ENCODE measurements at places on chromosomes 12 and 14. TPM values are rescaled to one million over a fixed set of nuclear protein-coding genes. Genes with fewer than 3 reads are reported as not detected.

GRCh38 chr12:109743076-109743910, 29.7 kb downstream of the FAM222A start:
- H3K4me1 ChIP-seq = no peaks in the 10 kb centered on the region
- no peaks in the 10 kb centered on the region for H3K27me3 ChIP-seq
- no peak overlapping the region for H3K27ac ChIP-seq
- H3K4me3 ChIP-seq = no peak overlapping the region
- DNase-seq = peak; percentile 9
- no peaks in the 10 kb centered on the region for H3K36me3 ChIP-seq

DNA sequence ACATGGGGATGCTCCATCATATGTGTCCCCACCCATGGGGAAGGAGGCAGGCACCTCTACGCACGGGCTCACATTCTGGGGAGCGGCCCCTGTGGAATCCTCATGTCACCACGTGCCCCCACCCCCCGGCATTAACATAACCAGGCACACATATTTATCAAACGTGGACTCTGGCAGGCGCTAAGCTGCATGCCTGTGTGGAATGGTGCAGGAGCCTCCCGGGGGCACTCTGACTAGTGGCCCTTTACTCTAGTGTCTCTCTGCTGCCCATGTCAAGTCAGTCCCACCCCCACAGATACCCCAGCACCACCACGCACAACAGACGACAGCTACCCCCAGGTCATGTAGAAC, 66.1 kb downstream of the CCDC88C start:
- no peaks in the 10 kb centered on the region for H3K4me1 ChIP-seq
- no peaks in the 10 kb centered on the region for H3K36me3 ChIP-seq
- H3K4me3 ChIP-seq = no peak overlapping the region
- DNase-seq = no peak
- no peaks in the 10 kb centered on the region for H3K27me3 ChIP-seq

DNA sequence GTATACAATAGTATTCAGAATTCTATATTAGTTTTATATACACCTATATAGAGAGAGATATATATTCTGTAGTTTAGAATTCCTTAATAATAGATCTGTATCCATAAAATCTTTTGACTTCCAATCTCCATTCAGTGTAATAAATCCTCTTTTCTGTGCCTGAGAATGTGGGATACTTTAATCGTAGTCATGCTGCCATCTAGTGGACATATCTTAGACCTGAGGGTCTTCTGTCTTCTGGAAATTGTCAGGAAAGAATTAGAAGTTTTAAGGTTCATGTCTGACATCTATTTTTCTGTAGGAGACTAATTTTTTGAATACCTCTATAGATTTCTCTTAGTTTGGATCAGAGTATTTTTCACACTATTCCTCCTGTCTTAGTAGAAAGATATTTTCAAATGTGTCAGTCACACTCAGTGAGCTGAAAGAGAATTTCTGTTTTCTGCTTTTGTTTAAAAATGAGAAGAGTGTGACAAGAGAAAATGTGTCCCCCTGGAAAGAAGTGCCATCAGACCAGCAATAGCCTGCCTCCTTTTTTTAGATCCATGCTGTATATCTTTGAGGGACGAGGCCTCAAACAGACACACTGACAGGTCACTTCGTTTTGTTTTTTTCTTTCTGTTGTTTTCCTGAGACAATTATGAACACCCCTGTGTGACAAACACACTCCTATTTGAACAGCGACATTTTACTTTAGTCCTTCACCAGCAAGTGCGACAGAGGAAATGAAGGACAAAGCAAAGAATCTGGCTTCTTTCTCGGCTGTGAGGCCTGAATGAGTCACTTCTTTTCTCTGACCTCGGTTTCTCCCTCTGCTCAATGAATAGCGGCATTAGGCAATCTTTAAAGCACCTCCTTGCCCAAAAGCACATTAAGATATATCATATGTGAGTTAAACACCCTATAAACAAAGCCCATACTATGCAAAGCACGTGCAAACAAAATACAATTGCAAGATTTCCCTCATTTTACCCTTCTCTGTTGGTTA, 96.3 kb downstream of the GALC start:
- no peaks in the 10 kb centered on the region for H3K27me3 ChIP-seq
- H3K27ac ChIP-seq = no peak overlapping the region

GRCh38 chr12:40099423-40099853, 6.4 kb downstream of the SLC2A13 start:
- H3K27me3 ChIP-seq = no peaks in the 10 kb centered on the region
- H3K27ac ChIP-seq = no peak overlapping the region
- peaks cover 3% of the 10 kb centered on the region for H3K4me1 ChIP-seq
- H3K4me3 ChIP-seq = no peak overlapping the region

DNA sequence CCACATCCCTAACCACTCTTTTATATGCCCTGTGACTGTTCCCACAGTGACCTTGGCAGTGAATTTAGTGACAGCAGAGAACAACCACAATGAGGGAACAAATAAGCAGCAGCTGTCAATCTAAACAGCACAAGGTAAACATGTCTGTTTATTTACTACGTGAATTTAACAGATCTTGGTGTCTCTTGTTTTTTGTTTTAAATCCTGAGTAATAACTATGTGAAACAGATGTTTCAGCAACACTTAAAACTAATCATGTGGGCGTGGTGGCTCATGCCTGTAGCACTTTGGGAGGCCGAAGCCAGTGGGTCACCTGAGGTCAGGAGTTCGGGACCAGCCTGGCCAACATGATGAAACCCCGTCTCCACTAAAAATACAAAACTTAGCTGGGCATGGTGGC, 17.0 kb upstream of the CFAP54 start:
- H3K4me3 ChIP-seq = no peak overlapping the region
- no peak overlapping the region for H3K27ac ChIP-seq
- no peaks in the 10 kb centered on the region for H3K27me3 ChIP-seq
- no peaks in the 10 kb centered on the region for H3K36me3 ChIP-seq
- no peak for DNase-seq

DNA sequence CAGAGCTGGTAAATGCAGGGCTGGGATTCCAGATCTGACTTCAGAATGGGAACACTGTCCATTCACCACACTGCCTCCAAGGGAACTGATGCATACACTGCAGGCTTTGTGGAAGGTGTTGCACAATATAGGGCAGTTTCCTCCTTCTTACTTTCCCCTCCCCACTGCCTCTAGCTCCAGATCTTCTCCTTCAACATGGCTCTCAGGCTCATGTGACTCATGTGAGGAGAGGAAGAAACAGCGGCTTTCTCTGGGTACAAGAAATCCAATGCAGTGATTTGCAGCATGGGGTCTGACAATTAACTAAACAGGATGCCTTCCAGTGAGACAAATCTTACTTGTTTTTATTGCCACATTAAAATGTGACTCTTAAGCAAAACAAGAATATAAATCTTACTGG, 447.6 kb upstream of the CCDC196 start:
- H3K27me3 ChIP-seq = no peaks in the 10 kb centered on the region
- H3K4me1 ChIP-seq = no peaks in the 10 kb centered on the region
- H3K27ac ChIP-seq = no peak overlapping the region
- DNase-seq = no peak
- H3K36me3 ChIP-seq = no peaks in the 10 kb centered on the region

DNA sequence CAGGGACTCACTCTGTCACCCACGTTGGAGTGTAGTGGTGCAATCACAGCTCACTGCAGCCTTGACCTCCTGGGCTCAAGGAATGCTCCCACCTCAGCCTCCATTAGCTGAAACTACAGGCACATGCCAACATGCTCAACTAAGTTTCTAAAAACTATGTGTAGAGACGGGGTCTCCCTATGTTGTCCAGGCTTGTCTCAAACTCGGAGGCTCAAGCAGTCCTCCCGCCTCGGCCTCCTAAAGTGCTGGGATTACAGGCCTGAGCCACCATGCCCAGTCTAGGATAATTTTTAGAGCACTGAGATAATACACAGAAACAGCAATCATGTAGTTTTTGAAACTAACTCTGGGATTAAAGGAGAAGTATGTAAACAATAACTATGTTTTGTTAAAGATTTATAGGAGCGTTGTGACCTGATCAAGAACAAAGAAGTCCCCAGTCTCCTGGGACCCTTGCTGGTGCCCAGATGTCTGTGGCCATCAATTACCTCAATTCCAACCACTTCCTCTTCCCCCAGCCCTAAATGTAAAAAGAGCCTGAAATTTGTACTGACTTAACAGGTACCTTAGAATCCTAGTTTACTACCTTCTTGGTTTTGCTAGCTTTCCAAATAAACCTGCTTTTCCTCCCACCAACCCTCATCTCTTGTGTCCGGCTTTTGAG, 28.9 kb upstream of the EGLN3 start:
- no peaks in the 10 kb centered on the region for H3K36me3 ChIP-seq
- H3K4me1 ChIP-seq = no peaks in the 10 kb centered on the region
- no peaks in the 10 kb centered on the region for H3K27me3 ChIP-seq
- DNase-seq = no peak

DNA sequence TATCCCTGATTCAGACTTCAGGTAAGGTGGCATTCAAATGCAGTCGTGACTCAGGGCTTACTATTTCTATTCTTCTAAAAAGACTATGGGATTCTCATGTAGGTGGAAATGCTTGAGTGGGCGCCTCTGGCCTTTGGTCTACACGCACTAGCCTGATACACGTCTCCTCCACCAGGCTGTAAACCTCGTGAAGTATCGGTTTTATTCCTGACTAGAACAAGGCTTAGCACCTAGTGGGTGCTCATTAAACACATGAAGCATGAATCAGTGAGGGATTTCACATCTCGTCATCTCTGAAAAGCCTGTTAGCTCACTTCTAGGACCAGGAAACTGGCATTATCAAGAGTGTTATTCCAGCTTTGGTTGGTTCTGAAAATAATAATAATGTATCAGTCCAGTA, 17.7 kb upstream of the HNF1A start:
- H3K36me3 ChIP-seq = no peaks in the 10 kb centered on the region
- no peaks in the 10 kb centered on the region for H3K4me1 ChIP-seq
- DNase-seq = no peak
- no peaks in the 10 kb centered on the region for H3K27me3 ChIP-seq
- H3K27ac ChIP-seq = no peak overlapping the region

DNA sequence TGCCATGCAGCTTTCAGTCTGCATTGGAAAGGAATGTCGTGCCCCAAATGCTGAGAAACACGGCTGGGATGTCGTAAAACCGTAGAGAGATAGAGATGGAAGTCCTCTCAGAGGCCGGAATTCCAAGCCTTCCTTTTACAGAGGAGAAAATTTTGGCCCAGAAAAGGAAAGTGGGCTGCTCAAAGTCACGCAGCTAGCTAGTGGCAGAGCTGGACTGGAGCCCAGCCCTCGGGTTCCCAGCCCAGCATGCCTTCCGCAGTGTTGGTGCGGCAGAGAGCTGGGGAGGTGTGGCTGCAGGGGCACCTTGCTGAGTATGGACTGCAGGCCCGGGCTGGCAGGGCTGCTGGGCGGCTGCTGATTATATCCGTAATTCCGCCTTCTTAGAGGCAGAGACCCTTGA, 50.3 kb downstream of the KCNA1 start:
- no peak overlapping the region for H3K27ac ChIP-seq
- DNase-seq = no peak
- H3K36me3 ChIP-seq = no peaks in the 10 kb centered on the region
- no peaks in the 10 kb centered on the region for H3K4me1 ChIP-seq

DNA sequence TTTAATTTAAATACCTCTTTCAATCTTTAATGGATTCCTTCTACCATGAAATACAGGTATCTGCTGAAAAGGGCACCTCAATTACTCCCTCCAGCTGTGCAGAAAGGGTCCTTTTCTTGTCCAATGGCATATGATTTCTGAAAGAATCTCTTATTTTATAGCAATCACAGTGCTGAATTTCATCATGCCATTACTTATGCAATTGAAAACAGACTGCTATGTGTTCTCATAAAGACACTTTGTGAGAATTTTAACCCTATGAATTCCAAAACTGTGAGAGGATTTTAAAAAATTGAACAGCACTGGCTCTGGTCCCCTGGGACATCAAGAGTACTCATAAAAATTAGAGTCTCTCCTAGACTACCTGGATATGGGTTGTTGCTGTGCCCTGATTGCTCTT, 45.9 kb upstream of the CNOT2 start:
- no peaks in the 10 kb centered on the region for H3K4me1 ChIP-seq
- H3K27ac ChIP-seq = no peak overlapping the region
- no peak for DNase-seq
- H3K36me3 ChIP-seq = no peaks in the 10 kb centered on the region
- no peak overlapping the region for H3K4me3 ChIP-seq

- no peak for DNase-seq
- H3K4me3 ChIP-seq = no peak overlapping the region
- no peak overlapping the region for H3K27ac ChIP-seq
- no peaks in the 10 kb centered on the region for H3K4me1 ChIP-seq
- no peaks in the 10 kb centered on the region for H3K27me3 ChIP-seq
Measured at GRCh38 chr12:119749666-119750065, 81.7 kb downstream of the PRKAB1 start.

GRCh38 chr12:65816086-65816485, 8.2 kb upstream of the HMGA2 start:
- H3K4me3 ChIP-seq = no peak overlapping the region
- no peaks in the 10 kb centered on the region for H3K4me1 ChIP-seq
- H3K27me3 ChIP-seq = peaks cover 3% of the 10 kb centered on the region
- no peak for DNase-seq
- H3K27ac ChIP-seq = no peak overlapping the region

GRCh38 chr12:5512601-5512970, 80.7 kb downstream of the NTF3 start:
- no peaks in the 10 kb centered on the region for H3K36me3 ChIP-seq
- H3K27me3 ChIP-seq = no peaks in the 10 kb centered on the region
- DNase-seq = no peak
- H3K4me1 ChIP-seq = no peaks in the 10 kb centered on the region
- no peak overlapping the region for H3K27ac ChIP-seq

DNA sequence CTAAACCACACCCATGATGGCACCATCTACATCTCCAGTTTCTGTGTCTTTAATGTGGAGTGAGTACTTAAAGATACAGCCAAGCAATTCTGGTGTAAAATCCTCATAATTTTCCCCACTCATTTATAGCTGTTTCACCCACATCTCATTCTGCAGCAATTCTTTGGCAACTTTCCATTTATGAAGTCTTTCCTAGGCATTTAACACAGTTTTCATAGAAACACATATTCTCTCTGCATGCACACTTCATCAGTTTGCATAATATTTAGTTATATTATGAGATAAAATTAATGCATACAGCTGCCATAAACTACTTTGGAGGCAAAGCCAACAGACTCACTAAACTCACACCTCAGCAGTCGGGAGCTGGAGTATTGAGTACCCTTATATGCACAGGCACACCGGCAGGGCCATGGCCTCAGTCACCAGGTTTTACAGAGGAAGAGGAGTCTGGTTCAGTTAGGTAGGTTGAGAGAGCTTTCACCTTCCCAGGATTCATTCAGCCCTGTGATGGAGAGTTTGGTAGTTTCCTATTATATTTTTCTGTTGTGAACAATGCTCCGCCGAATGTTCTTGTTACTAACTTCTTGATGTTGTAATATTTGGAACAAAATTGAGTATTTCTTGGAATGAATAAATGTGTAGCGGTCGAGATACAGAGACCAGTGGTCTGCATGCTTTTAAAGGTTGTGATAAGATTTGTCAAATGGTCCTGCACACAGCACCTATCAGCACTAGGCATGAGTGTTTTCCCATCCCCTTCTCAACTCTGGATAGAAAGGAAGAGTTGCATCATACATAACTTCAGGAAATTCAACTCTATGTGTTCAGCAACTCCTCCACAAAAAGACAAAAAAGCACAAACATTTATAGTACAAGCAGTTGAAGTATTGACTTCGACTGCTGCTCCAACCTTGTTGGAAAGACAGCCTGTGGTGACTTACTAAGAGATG, 123.5 kb downstream of the TTC8 start:
- DNase-seq = no peak
- no peak overlapping the region for H3K27ac ChIP-seq
- H3K4me3 ChIP-seq = no peak overlapping the region
- H3K36me3 ChIP-seq = no peaks in the 10 kb centered on the region

DDX55 gene
- total RNA-seq = 5.1 TPM

POTEG gene
- not detected for total RNA-seq

NINJ2 gene
- total RNA-seq = 33.1 TPM

CRIP2 gene
- total RNA-seq = 46.5 TPM

NTN4 gene
- 6.7 TPM for total RNA-seq

JPH4 gene
- 0.15 TPM for total RNA-seq

DHRS2 gene
- not detected for total RNA-seq

TMEM253 gene
- total RNA-seq = 0.17 TPM

ACOT6 gene
- total RNA-seq = not detected

Measured in psoas muscle (tissue), 8 donors.